HepG2 (cell line): ENCODE measurements at places on chromosomes 6 and 20. TPM values are rescaled to one million over a fixed set of nuclear protein-coding genes. Genes with fewer than 3 reads are reported as not detected.

GRCh38 chr6:23465912-23466311 lies 660.1 kb upstream of the NRSN1 start:
- DNase-seq: no peak
- no peaks in the 10 kb centered on the region for H3K4me1 ChIP-seq
- H3K27me3 ChIP-seq: no peaks in the 10 kb centered on the region
- H3K27ac ChIP-seq: no peak overlapping the region

GRCh38 chr20:17885544-17885943 lies 83.0 kb downstream of the SNX5 start:
- H3K4me1 ChIP-seq: peaks cover 83% of the 10 kb centered on the region
- no peak overlapping the region for H3K4me3 ChIP-seq
- H3K27ac ChIP-seq: no peak overlapping the region
- no peaks in the 10 kb centered on the region for H3K27me3 ChIP-seq

DNA sequence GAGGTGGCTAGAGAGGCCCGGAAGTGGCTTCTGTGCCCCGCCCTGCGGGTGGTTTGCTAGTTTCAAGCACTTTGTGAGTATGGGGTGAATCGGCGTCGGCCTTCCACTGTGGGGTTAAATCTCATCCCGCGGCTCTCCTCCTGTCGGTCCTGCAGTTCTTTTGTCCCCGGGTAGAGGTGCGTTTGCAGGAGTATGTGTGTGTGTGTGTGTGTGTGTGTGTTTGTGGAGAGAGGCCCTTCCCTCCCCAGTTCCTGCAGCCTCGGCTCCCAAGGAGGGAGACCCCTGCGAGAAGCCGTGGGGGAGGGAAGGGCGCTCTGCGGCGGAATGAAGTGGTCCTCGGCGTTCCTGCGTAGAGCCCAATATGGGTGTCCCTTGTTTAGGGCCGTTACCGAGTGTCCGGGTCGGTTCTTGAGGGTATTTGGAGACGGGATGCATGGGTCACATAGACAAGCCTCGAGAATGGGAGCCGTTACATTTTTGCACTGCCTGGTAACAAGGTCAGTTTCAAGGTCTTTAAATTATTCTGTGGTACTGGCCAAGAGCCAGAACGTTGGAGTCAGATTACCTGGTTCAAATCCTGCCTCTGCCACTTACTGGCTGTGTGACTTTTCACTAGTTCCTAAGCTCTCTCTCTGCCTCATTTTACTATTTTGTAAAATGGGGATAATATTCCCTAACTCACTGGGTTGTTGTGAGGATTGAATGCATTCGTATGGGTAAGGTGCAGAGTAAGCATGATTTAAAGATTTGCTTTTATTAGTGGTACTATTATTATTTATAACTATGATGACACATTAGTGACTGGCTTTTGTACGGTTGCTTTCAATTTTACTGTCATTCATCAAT lies at the start of gene ZKSCAN3:
ZKSCAN3 (plus strand) TSS at position 56 of the 846 bp plus-strand sequence. CDS start 9,640 bp downstream, outside the sequence.
- peak; percentile 84 for DNase-seq
- no peaks in the 10 kb centered on the region for H3K36me3 ChIP-seq
- no peaks in the 10 kb centered on the region; the same call in 2 of the 3 replicates for H3K27me3 ChIP-seq
- H3K4me3 ChIP-seq: peak within 1 kb of the TSS; percentile 98
- H3K27ac ChIP-seq: peak within 1 kb of the TSS; percentile 77
- peaks cover 32% of the 10 kb centered on the region for H3K4me1 ChIP-seq

DNA sequence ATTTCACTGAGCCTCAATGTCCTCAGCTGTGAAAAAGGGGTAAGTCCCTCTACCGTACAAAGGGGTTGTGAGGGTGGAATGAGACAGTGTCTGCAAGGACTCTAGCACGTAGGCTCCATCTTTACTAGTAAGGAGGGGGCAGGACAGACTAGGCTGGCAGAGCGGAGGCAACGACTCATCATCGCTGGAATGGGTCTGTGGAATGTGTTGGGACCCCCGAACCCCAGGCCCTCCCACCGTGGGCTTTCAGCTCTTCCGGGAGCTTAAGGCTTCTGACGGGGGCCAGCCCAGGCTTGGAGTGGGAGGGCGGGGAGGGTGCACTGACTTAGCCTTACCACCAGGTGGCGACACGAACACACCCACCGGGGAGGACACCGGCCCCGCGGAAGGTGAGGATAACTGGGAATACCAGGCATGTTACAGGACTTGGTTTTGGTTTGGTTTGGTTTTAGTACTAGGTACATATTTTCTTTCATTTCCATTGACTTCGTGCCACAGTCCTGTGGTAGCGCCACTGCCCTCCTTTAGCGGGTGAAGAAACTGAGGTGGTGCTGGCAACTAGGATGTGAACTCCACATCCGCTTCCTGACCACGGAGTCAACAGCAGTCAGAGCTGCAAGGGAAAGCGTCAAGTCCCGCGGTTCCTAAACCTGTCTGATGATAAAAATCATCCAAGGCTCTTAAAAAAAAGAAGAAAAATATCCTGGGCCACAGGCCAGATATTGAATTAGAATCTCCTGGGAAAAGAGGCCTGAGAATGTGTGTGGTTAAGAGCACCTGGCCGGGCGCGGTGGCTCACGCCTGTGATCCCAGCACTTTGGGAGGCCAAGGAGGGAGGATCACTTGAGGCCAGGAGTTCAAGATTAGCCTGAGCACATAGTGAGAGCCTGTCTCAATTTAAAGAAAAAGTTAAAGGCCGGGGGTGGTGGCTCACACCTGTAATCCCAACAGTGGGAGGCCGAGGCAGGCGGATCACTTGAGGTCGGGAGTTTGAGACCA lies 10.3 kb upstream of the TULP1 start:
- H3K36me3 ChIP-seq: no peaks in the 10 kb centered on the region
- 0 out of 2 replicates have a peak, but pooled peaks cover 4% of the 10 kb centered on the region for H3K27me3 ChIP-seq
- peaks cover 35% of the 10 kb centered on the region for H3K4me1 ChIP-seq
- DNase-seq: peak; percentile 59

GRCh38 chr6:135233686-135234491 lies 52.8 kb downstream of the MYB start:
- no peaks in the 10 kb centered on the region for H3K36me3 ChIP-seq
- no peak overlapping the region for H3K27ac ChIP-seq
- H3K27me3 ChIP-seq: peaks cover 11% of the 10 kb centered on the region; the same call in 1 of the 3 replicates

DNA sequence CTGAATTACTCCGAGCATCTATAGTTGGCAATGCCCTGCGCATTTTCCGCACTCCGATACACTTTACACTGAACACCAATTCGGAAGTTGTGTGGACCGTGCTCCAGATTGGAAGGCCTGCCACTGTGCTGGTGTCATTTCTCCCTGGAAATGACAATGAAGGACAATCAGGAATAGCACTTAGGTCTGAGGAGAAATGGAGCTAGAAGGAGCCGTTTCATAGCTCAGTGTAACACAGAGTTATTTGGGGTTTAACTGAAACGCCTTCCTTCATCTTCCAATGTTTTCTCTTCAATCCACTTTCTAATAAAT lies 501 bp upstream of the PLA2G7 start:
- peaks cover 18% of the 10 kb centered on the region for H3K4me1 ChIP-seq
- no peak overlapping the region; the same call in 1 of the 2 replicates for H3K4me3 ChIP-seq
- peaks cover 4% of the 10 kb centered on the region; the same call in 1 of the 2 replicates for H3K27me3 ChIP-seq
- no peaks in the 10 kb centered on the region for H3K36me3 ChIP-seq
- no peak overlapping the region for H3K27ac ChIP-seq

DNA sequence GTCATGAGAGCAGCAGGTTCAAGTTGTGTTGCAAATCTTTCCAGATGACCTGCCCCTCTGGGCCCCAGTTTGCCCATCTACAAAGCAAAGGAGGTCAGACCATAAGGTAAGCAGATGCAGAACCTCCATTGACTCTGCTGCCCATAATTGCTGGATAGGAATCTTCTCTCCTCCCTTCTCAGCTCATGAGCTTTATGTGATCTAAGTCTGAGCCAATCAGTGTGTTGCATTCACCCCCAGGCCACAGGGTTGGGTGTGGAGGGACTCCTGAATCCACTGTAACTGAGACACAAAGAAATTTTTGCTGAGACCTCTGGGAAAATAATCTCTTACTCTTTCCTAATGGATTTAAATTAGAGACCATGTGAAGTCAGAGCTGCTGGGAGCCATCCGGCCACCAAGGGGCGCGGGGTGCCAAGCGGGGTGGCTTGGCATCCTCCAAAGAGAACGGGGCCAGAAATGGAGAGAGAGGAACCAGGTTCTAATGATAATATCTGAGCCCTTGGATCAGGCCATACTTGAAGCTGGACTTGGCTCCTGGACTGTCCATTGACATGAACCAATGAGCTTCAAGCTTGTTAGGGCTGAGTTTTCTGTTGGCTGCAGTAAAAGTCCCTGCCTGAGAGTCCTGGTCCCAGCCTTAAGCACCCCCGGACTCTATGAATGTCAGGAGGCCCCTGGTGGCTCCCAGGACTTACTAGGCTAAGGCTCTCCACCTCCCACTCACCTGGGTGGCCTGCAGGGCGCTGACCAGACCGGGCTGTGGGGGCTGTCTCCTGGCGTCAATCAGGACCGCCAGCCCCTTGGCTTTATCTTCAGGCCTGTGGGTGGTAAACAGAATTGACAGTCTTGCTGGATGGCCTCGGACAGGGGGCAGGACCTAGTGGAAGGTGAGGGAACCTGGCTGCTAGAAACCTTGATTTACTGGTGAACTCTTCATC lies 32.8 kb downstream of the KIAA1755 start:
- peaks cover 27% of the 10 kb centered on the region; the same call in 2 of the 3 replicates for H3K27me3 ChIP-seq
- H3K36me3 ChIP-seq: no peaks in the 10 kb centered on the region
- H3K4me1 ChIP-seq: peaks cover 12% of the 10 kb centered on the region; the same call in 1 of the 2 replicates
- H3K4me3 ChIP-seq: no peak overlapping the region

GRCh38 chr6:100166956-100167355 lies 172.9 kb upstream of the MCHR2 start:
- no peak overlapping the region for H3K27ac ChIP-seq
- no peak overlapping the region for H3K4me3 ChIP-seq

DNA sequence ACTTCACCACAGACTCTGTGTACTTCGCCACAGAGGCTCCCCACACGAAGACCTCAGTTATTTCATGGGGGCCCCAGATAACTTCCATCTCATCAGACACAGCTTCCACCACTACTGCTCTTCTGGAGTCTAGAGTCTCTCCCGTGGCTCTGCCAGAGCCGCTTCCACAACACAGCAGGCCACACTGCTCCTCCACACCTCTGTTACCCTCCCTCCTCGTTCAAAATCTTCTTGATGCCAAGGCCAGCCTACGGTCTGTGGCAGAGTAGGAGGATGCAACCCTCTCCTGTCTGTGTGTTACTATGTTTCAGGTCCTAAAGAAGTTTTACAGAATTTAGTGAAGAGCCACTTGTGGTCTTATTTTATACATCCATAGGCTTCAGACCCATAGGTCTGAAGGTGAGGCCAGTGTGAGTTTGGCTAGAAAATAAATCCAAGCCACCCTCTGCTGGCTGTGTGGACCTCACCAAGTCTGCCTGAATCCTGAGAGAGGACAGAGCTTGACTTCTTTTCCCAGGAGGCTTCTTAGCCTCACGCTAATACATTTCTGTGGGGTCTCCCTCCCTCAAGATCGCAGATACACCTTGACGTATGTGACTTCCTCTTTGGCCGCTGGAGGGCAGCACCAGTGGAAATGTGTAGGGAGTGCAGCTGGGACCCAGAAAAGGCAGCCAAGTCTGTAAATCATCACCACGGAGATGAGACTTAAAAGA lies 197.7 kb downstream of the FAXC start:
- DNase-seq: peak; percentile 23
- no peaks in the 10 kb centered on the region for H3K36me3 ChIP-seq
- H3K4me1 ChIP-seq: no peaks in the 10 kb centered on the region
- no peaks in the 10 kb centered on the region for H3K27me3 ChIP-seq
- H3K27ac ChIP-seq: no peak overlapping the region

DNA sequence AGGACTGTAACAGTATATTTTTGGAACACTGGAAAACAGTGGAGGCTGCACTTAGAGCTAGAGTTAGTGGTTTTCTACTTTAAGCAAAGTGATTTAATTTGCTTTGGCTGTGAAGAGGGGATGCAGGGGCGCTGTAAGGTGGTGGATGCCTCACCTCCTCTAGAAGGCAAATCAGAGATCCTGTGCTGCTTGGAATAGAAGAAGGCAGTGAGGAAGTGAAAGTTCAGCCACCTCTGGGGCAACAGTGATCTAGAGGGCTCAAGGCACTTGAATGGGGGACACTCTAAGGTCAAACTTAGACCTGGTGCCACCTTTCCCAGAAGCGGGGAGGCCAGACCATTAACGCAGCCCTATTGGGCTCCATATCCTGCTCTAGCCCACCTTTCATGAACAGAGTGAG lies 19.0 kb upstream of the SNRPB2 start:
- H3K4me3 ChIP-seq: no peak overlapping the region
- H3K4me1 ChIP-seq: peaks cover 19% of the 10 kb centered on the region
- H3K36me3 ChIP-seq: no peaks in the 10 kb centered on the region
- no peak for DNase-seq
- H3K27ac ChIP-seq: no peak overlapping the region
- peaks cover 36% of the 10 kb centered on the region; the same call in 2 of the 3 replicates for H3K27me3 ChIP-seq

GRCh38 chr20:38126932-38127621 lies 38.0 kb downstream of the TGM2 start:
- no peaks in the 10 kb centered on the region for H3K36me3 ChIP-seq
- H3K27ac ChIP-seq: no peak overlapping the region

- H3K27me3 ChIP-seq: no peaks in the 10 kb centered on the region; the same call in 1 of the 2 replicates
- no peaks in the 10 kb centered on the region for H3K4me1 ChIP-seq
- no peaks in the 10 kb centered on the region for H3K36me3 ChIP-seq
- no peak for DNase-seq
- no peak overlapping the region for H3K4me3 ChIP-seq
Observed at GRCh38 chr6:134753001-134753400, 196.9 kb downstream of the ALDH8A1 start.

- H3K4me3 ChIP-seq: no peak overlapping the region
- peaks cover 14% of the 10 kb centered on the region for H3K4me1 ChIP-seq
- H3K36me3 ChIP-seq: no peaks in the 10 kb centered on the region
Observed at GRCh38 chr6:56957856-56958255, 2.9 kb downstream of the BEND6 start.

- H3K4me1 ChIP-seq: no peaks in the 10 kb centered on the region
- DNase-seq: no peak
- peaks cover 19% of the 10 kb centered on the region for H3K27me3 ChIP-seq
- H3K4me3 ChIP-seq: no peak overlapping the region
- H3K27ac ChIP-seq: no peak overlapping the region
Observed at GRCh38 chr6:166025149-166025898, 142.3 kb downstream of the TBXT start.

GRCh38 chr20:20237093-20237959 lies 130.6 kb upstream of the INSM1 start:
- no peak overlapping the region for H3K27ac ChIP-seq
- no peaks in the 10 kb centered on the region for H3K4me1 ChIP-seq
- DNase-seq: peak; percentile 55
- no peak overlapping the region for H3K4me3 ChIP-seq
- H3K27me3 ChIP-seq: peaks cover 23% of the 10 kb centered on the region; the same call in 1 of the 3 replicates

GRCh38 chr6:42140756-42141602 lies 1.4 kb downstream of the C6orf132 start:
- H3K4me1 ChIP-seq: peaks cover 66% of the 10 kb centered on the region
- no peaks in the 10 kb centered on the region for H3K36me3 ChIP-seq
- DNase-seq: no peak

- no peaks in the 10 kb centered on the region for H3K27me3 ChIP-seq
- no peaks in the 10 kb centered on the region for H3K36me3 ChIP-seq
- DNase-seq: no peak
- H3K27ac ChIP-seq: no peak overlapping the region
Observed at GRCh38 chr20:52425701-52426100, 234.1 kb upstream of the ZFP64 start.

Gene MCHR2
- polyA plus RNA-seq: not detected in 2 replicates

Gene KCNG1
- not detected in 2 replicates for polyA plus RNA-seq

Gene RPS10
- 4,295 and 4,648 TPM in 2 replicates for polyA plus RNA-seq

Gene IP6K3
- polyA plus RNA-seq: 0.18 and 0.48 TPM in 2 replicates

Gene FAM217A
- not detected in 2 replicates for polyA plus RNA-seq

Gene CST5
- 0.16 TPM in 1 of 2 replicates, not detected in the other for polyA plus RNA-seq
